ENCODE measurements at places on chromosomes 5 and 9.

DNA sequence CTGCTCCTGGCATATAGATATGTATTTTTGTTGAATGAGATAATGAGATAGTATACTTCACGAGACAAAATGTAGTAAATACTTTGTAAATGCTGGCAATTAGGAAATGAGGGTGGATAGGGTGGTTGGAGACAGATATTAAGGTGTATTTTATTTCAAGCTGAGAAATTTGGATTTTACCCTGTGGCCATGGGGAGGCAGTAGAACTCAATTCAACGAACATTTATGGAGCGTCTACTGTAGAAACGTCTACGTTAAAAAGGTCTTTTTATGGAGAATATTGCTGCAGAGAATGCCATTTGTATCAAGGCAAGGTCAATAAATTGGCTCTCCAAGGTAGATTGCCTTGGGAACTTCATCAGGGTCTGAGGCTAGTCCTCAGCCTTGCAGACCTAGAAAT, 21.5 kb upstream of the RALGPS1 start:
- DNase-seq: no peak

DNA sequence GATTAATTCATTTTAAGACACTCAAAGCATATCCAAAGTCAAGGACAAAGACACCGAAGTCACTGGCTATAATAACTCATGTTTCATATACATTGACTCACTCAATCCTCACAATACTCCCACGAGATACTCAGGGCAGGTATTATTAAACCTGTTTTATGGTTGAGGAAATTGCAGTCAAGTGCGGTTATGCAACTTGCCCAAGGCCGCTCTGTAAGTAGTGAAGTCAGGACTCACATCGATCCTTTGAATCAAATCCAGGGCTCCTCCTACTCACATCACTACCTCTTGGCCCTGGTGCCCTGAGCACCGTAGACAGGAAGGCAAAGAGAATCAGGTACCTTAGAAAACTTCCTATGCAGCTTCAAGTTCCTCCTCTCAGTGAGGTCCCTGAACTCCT, 87.8 kb upstream of the APC start:
- DNase-seq: no peak

DNA sequence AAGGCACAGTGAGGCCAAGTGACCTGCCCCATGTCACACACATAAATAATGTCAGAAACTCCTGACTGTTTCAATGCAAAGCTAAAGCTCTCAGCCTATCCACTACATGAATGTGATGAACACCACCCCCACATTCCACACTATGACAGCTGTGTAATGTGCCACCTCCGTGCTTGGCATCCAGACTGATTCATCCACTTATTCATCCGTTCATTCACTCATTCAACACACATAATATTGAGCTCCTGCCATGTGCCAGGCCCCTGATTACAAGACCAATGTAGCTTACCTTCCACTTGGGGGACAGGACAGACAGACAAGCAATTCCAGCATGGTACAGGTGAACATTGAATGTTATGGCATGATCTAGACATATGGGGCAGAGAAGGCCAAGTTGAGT, 46.2 kb upstream of the FABP6 start:
- no peak for DNase-seq

- no peak for DNase-seq
These were observed 5.5 kb upstream of the PSAT1 start for GRCh38 chr9:78291240-78291925.

GRCh38 chr9:88782931-88783710, 208.1 kb upstream of the S1PR3 start:
- no peak for DNase-seq

DNA sequence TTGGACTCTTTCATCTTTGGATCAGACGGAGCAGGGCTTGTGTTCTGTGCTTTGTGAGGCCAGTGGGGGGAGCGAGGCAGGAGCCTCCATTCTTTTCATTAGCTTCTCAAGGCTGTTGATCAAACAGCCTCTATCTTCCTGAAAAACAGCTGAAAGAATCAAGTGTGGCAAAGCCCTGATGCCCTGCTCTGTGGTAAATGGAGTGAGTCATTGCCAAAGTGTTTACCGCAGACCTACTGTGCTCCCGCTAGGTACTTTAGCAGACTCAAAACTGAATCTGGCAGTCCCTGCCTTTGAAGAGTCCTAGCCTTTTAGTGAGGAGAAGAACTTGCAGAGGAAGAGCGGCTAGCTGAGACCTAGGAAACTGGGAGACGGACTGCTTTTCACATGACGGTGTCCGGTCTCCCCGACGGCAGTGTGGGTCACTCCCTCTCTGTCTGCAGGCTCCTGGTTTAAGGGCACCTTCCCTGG, 3.3 kb downstream of the ANKRD33B start:
- DNase-seq: no peak

- peak; percentile 28 for DNase-seq
These were observed 80.6 kb downstream of the RAD23B start for GRCh38 chr9:107363516-107364152.

GRCh38 chr9:36217256-36217968, 26.7 kb downstream of the CLTA start:
- no peak for DNase-seq

GRCh38 chr9:72980600-72981265, 27.9 kb upstream of the ALDH1A1 start:
- DNase-seq: no peak

DNA sequence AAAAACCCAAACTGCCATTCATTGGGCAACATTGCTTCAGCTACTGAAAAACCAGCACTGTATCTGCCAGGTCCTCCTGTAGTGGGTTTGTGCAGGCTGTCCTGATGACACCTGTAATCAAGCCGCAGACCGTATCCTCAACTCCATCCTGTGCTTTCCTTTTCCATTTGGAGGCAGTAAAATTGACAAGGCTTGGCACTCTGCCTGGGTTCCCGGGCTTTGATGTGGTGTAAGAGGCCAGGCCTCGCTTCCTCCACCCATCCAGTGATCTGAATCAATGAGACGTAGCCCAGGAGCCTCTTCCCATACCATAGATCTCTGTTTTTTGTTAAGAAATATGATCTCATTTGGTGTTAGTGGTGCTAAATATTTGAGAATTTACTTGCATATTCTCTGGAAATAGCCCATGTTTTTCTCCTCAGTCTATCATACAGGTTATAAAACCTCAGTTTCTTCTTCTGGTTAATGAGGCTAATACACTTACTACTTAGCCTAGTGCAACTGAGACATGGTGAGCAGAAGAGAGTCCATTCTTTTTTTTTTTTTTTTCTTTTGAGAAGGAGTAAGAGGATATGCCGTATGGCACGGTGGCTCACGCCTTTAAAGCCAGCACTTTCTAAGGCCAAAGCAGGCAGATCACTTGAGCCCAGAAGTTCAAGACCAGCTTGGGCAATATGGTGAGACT, 34.8 kb downstream of the LSM11 start:
- DNase-seq: peak; percentile 24

DNA sequence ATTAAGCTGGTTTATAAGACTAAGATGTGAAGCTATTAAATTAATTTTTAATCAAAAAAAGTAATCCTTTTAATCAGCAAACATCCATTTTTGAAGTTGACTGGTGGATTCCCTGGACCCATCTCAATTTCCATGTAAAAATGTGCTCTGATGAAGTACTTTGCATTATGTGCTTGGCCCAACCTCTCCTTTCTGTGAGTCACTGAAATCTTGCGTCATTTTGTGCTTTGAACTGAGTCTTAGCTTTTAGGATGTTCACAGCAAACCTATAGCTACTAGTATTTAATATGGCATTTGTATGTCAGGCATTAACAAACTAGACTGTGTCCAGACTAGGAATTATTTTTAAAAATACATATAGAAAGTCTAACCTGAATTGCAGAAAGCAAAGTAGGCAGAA, 55.0 kb upstream of the CDH12 start:
- no peak for DNase-seq

- DNase-seq: no peak
These were observed 1.5 kb downstream of the CLIC3 start for GRCh38 chr9:136994888-136995230.

GRCh38 chr5:120552638-120553037, 88.5 kb downstream of the PRR16 start:
- DNase-seq: no peak

- DNase-seq: no peak
These were observed 22.2 kb upstream of the MYOT start for GRCh38 chr5:137845472-137845871.

- no peak for DNase-seq
These were observed 244.9 kb upstream of the MVB12B start for GRCh38 chr9:126081746-126082145.

GRCh38 chr9:91303741-91304415, 57.8 kb downstream of the AUH start:
- no peak for DNase-seq

GRCh38 chr5:14491015-14491915, 90.3 kb upstream of the OTULINL start:
- peak; percentile 19 for DNase-seq

- DNase-seq: no peak
These were observed 24.9 kb downstream of the CDKN2A start for GRCh38 chr9:21969011-21969940.

DNA sequence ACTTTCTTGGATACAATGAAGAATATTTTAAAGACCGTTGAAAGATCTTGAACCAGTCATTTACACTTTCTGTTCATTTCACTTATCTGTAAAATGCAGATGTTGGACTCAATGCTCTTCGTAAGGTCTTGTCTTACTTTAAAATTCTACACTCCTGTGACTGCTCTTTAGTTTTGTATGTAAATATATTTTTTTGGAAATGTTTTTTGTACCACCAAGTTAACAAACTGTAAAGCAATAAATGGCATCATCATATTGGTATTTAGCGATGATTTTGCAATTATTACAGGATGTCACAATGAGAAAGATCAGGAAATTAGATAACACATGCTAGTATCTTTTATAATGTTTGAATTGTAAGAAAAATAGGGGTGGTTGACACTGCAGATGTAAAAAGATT, 80.8 kb upstream of the GNAQ start:
- no peak for DNase-seq

- DNase-seq: no peak
These were observed 31.2 kb downstream of the HMGCS1 start for GRCh38 chr5:43281840-43282658.

- peak; percentile 69 for DNase-seq
These were observed 23.4 kb downstream of the AKNA start for GRCh38 chr9:114364134-114365041.

- no peak for DNase-seq
These were observed 79.5 kb downstream of the GLIS3 start for GRCh38 chr9:4220346-4220745.

DNA sequence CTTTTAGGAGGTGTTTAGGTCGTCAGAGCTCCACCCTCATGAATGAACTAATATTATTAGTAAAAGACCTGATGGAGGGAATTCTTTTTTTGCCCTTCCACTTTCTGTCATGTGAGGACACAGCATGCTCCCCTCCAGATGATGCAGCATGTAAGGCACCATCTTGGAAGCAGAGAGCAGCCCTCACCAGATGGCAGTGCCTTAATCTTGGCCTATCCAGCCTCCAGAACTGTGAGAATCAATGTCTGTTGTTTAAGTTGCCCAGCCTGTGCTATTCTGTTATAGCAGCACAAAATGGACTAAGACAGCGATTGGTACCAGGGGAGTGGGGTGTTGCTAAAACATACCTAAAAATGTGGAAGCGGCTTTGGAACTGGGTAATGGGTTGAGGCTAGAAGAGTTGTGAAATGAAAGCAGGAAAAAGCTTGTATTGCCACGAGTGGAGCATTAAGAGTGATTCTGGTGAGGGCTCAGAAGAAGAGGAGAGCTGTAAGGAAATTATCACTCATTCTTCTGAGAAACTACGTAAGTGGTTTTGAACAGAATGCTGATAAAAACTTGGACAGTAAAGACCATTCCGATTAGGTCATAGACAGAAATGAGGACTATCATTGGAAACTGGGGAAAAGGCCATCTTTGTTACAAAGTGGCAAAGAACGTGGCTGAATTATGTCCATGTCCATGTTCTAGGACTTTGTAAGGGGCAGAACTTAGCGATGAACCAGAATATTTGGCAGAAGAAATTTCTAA, 28.6 kb downstream of the PTPDC1 start:
- no peak for DNase-seq
